ENCODE measurements at places on chromosomes 6 and 20. TPM values are rescaled to one million over a fixed set of nuclear protein-coding genes. Genes with fewer than 3 reads are reported as not detected.

DNA sequence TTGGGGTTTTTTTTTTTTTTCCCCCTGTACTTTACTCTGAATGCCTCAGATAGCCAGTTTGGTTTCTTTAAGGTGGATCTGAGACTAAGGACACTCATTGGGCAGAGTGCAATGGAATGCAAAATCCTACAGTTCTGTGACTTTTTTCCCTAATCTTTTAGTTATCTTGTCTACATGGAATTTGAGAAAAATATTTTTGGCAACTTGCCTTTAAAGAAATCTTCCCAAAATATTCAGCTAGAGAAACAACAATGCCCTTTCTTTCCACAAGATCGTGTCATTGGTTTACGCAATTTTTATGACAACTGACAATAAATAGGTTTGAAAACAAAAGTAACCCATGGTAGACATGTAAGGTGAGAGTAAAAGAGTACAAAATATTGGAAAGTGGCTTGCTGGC is 171.7 kb upstream of the LAMP5 start:
- no peak for DNase-seq

DNA sequence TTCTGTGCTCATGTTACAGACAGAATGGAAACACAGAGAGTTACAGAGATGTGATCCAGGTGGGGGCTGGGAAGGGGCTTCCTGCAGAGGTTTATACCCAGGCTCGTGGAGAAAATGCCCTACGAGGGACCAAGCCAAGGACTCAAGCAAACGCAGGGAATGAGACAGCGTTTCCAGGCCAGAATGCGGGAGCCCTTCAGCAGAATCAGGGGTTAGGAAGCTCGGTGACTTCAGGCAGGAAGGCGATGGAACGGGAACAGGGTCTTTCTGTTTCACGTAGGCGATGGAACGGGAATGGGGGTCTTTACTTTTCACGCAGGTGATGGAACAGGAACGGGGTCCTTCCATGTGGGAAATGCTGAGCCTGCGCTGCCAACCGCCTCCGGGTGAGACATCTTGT is 82.6 kb downstream of the THBS2 start:
- DNase-seq: no peak

GRCh38 chr6:148565930-148566663 is 180.7 kb upstream of the UST start:
- peak; percentile 93 for DNase-seq

DNA sequence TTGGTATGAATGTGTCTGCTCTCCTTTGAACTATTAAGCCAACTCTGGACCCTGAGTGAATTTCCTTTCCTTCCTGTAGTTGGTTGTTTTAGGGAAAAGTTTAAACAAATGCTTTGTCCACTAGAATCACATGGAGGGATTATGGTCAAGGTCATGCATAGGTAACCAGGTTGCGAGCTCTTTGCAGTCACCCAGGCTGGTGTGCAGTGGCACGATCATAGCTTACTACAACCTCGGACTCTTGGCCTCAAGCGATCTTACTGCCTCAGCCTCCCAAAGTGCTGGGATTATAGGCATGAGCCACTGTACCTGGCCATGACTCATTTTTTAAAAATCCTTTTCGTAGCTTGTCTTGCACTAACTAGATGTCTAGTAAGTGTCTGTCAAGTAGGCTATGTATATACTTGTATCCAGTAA is 88.0 kb upstream of the SOX4 start:
- no peak for DNase-seq

DNA sequence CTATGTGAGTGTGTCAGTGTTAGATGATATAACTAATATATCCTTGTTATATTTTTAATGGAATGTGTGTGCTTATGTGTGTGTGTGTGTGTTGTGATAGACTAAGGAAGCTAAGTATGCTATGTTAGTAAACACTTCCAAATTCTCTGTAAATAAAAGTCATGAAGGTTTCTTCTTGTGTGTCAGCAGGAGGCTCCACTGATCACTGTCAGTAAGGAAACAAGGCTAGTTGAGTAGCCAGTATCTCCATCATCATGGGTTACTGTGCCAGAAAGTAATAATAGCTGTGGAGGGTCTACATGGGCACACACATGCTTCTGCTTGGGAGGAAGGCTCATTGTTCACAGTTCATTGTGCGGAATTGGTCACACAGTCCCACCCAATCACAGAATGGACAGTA is 302.8 kb upstream of the RNF217 start:
- no peak for DNase-seq

DNA sequence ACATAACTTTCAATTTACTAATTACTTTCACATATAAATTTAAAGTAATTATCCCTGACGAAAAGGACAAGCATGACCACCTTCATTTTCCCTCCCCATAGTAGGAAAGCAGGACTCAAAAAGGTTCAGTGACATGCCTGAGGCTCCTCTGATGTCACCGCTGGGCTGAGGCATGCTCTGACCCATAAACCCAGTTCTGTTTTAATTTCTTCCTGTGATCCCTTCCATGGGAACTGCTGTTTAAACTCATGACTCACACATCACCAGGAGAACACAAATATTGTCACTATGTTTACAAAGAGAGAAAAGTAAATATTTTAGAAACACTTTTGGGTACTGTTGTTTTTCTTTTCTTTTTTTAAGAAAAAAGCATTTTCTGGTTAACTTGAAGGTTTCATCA is 38.0 kb upstream of the NR2E1 start:
- no peak for DNase-seq

- DNase-seq: peak; percentile 76
Observed at GRCh38 chr20:5864873-5865587, 85.3 kb downstream of the TRMT6 start.

GRCh38 chr6:21772884-21773575 is 179.5 kb downstream of the SOX4 start:
- DNase-seq: no peak

- peak; percentile 41 for DNase-seq
Observed at GRCh38 chr6:36666826-36667591, 11.5 kb upstream of the CDKN1A start.

DNA sequence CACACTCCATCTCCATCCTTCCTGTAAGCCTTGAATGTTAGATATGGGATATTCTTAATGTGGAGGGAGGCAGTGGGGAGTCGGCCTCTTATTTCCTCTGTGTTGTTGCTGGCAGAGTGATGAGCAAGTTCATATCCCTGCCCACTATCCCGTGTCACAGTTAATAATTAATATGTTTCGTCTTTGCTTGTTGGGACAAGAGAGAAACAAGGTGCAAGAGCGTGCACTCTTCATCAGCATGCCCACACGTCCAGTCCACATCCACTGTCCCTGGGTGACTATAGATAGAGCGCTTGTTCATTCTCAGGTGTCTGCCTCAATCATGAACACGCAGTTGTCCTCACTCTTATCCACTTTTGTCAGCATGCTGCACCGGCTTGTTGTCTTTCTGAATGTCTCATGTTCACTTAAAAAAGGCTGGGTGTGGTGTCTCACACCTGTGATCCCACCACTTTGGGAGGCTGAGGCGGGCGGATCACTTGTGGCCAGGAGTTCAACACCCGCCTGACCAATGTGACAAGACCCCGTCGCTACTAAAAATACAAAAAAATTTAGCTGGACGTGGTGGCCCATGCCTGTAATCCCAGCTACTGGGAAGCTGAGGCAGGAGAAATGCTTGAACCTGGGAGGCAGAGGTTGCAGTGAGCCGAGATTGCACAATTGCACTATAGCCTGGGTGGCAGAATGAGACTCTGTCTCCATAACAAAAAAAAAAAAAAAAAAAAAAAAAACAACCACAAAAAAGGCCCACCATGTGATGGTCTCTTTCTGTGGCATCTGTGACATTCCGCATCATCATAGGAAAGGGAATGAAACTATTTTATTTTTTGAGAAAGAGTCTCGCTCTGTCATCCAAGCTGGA is 34.2 kb downstream of the PPP1R3G start:
- DNase-seq: no peak

- no peak for DNase-seq
Observed at GRCh38 chr6:95545686-95546085, 31.6 kb upstream of the MANEA start.

DNA sequence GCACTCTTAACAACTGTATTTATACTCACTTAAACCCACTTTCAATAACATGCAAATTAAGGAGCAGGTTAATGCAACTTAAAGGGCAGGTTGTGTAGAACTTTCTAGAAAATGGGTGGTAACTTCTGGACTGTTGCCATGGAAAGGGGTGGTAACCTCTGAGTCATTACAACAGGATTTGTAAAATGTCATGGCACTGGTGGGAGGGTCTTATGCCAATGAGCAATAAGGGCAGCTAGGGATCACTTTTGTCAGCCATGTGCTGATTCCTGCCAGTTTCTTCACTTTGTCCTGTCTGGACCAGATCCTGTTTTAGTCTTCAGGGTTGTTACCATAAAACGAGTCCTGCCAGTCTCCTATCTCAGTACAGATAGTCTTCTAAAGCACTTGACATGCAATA is 560.5 kb upstream of the PTCHD4 start:
- no peak for DNase-seq

DNA sequence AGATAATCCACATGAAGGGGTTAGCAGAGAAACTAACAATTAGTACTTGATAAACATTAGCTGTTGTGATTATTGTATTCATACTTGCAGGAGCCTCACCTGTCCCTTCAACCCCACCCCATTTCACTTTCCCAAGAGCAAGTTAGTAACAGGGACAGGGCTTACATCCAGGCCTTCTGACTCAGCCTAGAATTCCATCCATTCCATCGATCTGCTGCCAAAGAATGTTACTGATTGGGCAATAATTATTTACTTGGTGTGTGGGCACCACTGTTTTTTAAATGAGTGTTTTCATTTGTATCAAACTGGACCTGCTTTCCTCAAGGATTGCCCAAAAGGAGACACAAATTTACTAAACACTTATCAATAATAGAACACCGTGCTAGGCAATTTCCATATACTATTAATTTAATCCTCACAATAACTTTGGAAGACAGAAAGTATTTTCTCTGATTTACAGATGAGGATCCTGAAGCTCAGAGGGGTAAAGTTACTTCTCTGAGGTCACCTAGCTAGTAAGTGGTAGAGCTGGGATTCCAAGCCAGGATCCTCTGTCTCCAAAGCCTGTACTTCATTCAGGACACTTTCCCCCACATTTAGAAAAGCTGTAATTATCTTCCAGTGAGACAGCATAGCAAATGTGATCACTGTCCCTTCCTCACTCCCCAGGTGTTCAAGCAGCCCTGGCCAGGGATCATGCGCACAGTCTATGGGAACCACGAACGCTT is 32.8 kb downstream of the GSS start:
- DNase-seq: no peak

GRCh38 chr6:19477563-19477962 is 359.6 kb upstream of the ID4 start:
- DNase-seq: no peak

DNA sequence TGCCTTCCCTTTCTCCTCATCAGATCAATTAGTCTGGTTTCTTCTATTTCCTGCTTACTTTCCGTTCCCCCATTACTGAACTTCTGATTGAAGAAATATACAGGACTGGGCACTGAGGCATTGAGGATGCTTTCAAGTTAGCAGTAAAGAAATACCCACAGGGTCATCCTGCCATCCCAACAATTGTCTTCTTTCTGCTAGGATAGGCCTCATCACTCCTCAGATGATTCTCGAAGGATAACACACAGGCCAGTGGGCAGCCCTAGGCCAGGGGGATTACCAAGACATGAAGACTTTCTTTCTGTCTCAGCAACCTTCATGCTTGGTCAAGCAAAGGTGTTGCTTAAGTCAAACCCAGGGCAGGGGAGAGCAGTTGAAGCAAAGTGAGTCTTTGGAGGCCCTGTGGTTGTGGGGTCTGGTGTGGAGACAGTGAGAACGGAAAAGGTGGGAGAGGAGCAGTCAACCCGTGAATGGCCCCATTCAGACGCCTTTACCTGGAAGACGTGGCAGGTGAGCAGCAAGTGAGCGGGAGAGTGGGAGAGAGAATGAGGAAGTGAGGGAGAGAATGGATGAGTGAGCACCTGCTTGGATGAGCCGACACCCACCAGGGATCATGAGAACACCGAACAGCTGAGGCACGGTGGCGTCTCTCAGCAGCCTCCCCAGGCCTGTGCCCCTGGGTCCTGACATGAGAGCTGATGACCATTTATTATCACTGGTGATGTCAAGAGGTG is 462.9 kb downstream of the PREX1 start:
- no peak for DNase-seq

DNA sequence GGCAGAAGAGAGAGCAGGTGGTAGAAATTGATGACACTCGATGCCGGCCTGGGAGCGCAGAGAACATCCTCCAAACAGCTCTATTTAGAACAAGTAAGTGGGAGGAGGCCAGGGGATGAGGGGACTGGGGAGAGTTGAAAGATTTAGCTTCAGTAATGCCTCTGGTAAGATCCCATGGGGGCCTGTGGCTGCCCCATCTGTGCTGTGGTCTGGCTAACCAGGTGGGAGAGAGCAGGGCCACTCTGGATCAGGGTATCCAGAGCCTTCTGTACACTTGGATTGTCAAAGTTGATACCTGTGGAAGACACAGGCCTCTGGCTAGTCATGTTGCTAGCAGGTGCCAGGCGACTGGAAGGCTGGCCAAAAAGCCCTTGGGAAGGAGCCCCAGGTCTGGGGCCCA is 27.6 kb downstream of the NCOA5 start:
- no peak for DNase-seq

GRCh38 chr6:150999107-150999506 is 133.6 kb downstream of the MTHFD1L start:
- no peak for DNase-seq

- DNase-seq: no peak
Observed at GRCh38 chr20:63657260-63657936, 714 bp upstream of the RTEL1 start.

GRCh38 chr6:156425359-156426020 is 351.7 kb upstream of the ARID1B start:
- peak; percentile 50 for DNase-seq

DNA sequence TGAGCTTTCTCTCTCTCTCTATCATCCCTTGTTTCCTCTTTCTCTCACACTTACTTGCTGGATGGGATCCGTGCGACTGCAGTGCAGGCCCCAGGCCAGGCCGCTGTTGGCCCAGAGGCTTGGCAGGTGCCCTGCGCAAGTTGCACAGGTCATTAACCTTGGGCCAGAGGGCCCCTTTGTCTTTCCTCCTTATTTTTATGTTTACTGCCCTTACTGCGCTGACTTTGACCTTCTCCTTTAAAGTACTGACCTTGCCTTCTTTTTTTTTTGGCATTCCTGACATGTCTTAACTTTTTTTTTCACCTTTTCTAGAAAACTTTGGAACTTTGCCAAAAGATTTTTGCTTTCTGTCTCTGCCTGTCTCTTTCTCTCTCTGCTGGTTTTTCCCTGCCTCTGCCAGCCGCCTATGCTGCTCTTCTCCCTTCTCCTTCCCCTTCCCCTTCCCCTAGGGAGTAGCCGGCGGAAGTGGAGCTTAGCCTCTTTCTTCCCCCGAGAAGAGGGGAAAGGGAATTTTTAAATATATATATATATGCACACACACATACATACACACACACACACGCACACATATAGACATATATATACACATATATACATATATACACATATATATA is 59.6 kb upstream of the CDH4 start:
- DNase-seq: no peak

FKBP1C gene
- total RNA-seq: 4.8 TPM

ARFGEF3 gene
- total RNA-seq: 7.0 TPM

OR2H2 gene
- total RNA-seq: not detected

BACH2 gene
- total RNA-seq: 5.9 TPM

RPS6KA2 gene
- total RNA-seq: 72.6 TPM

SLC26A8 gene
- not detected for total RNA-seq

FAM83B gene
- not detected for total RNA-seq

SPATA2 gene
- total RNA-seq: 6.1 TPM
